ENCODE measurements at places on chromosomes 2 and 18. TPM values are rescaled to one million over a fixed set of nuclear protein-coding genes. Genes with fewer than 3 reads are reported as not detected.

ERFE gene
- total RNA-seq: under 0.01 TPM

ZNF521 gene
- total RNA-seq: 130 TPM

RESP18 gene
- not detected for total RNA-seq

SERPINB11 gene
- total RNA-seq: not detected

B3GNT7 gene
- 4.4 TPM for total RNA-seq

CD226 gene
- 1.3 TPM for total RNA-seq

CD8A gene
- total RNA-seq: not detected

CTLA4 gene
- 0.44 TPM for total RNA-seq

IL36A gene
- not detected for total RNA-seq

TXNDC2 gene
- not detected for total RNA-seq

C2orf80 gene
- not detected for total RNA-seq

NT5C1B gene
- not detected for total RNA-seq

TLX2 gene
- total RNA-seq: not detected

CYS1 gene
- under 0.01 TPM for total RNA-seq

DSC2 gene
- under 0.01 TPM for total RNA-seq

UGT1A10 gene
- total RNA-seq: not detected

ZNF396 gene
- 0.60 TPM for total RNA-seq

C2orf78 gene
- not detected for total RNA-seq

FSIP2 gene
- under 0.01 TPM for total RNA-seq

SNORC gene
- total RNA-seq: 0.40 TPM

DSG1 gene
- not detected for total RNA-seq

ARHGAP15 gene
- not detected for total RNA-seq

MPP4 gene
- total RNA-seq: 2.0 TPM

FRZB gene
- total RNA-seq: 0.79 TPM

ECEL1 gene
- not detected for total RNA-seq

RAPH1 gene
- 24.6 TPM for total RNA-seq

KCNJ13 gene
- total RNA-seq: not detected

EPAS1 gene
- total RNA-seq: 128 TPM

TCF7L1 gene
- total RNA-seq: 7.5 TPM

GULP1 gene
- 2.4 TPM for total RNA-seq

TEX44 gene
- total RNA-seq: not detected

ABHD1 gene
- not detected for total RNA-seq

C1QL2 gene
- total RNA-seq: not detected

DSG4 gene
- total RNA-seq: not detected

KCNK3 gene
- not detected for total RNA-seq

STARD6 gene
- 0.20 TPM for total RNA-seq

FSHR gene
- total RNA-seq: not detected

DNAJC5G gene
- 0.44 TPM for total RNA-seq

RGPD4 gene
- total RNA-seq: not detected

SKOR2 gene
- total RNA-seq: not detected

CLEC4F gene
- under 0.01 TPM for total RNA-seq

SPEG gene
- under 0.01 TPM for total RNA-seq

TRPM8 gene
- total RNA-seq: not detected

IGFBP2 gene
- 56.2 TPM for total RNA-seq

GALNT5 gene
- not detected for total RNA-seq

RTP5 gene
- total RNA-seq: not detected

NEURL3 gene
- total RNA-seq: 0.20 TPM

All from lung microvascular endothelial cell (primary cell).